ENCODE measurements at places on chromosomes 3 and 15. TPM values are rescaled to one million over a fixed set of nuclear protein-coding genes. Genes with fewer than 3 reads are reported as not detected.

Gene GOLGA6B
- not detected for total RNA-seq

Gene GLDN
- total RNA-seq: not detected

Gene IQCF5
- not detected for total RNA-seq

Gene HHATL
- total RNA-seq: not detected

Gene HIGD2B
- total RNA-seq: not detected

GRCh38 chr3:112605285-112605684 lies 35.7 kb downstream of the CCDC80 start:
- no peaks in the 10 kb centered on the region for H3K36me3 ChIP-seq
- H3K4me3 ChIP-seq: no peak overlapping the region
- DNase-seq: no peak

GRCh38 chr3:114307222-114307830 lies 13.5 kb downstream of the TIGIT start:
- peaks cover 76% of the 10 kb centered on the region for H3K4me1 ChIP-seq
- H3K4me3 ChIP-seq: peak overlapping the region; percentile 78

DNA sequence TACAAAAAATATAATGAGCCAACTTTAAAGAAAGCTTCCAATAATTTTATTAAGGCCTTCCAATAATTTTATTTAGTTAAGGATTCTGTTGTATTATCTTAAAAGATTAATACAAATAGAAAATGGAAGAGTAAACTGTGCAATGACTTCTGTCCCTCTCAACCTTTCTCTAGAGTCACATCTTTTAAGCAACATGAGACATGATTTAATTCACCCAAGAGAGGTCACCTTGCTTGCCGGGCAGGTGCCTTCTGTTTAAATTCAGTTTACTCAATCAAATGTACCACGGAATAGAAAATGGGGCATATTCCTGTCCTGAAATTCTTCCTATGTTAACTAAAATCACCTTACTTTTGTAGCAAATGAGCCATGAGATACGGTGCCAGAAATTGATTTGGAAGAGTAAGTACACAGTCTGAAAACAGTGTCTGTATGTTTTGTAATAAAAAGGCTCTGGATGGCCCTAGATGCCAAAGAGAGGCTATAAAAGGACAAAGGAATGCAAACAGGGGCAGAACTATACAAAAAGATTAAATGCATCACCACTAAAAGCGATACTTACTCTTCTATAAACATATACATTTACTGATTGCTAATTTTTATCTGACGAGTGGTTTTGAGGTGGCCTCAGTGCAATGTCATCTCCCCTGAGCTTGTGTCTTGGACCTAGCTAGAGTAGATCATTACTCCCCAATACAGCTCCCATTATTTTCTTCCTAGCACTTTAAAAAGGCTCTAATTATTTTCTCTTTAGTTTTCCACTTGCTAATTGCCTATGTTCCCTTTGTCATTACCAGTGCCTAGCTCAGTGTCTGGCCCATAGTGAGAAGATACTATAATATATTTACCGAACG lies 134.0 kb downstream of the FHIT start:
- H3K36me3 ChIP-seq: no peaks in the 10 kb centered on the region
- no peaks in the 10 kb centered on the region for H3K27me3 ChIP-seq
- no peak overlapping the region for H3K4me3 ChIP-seq
- no peaks in the 10 kb centered on the region for H3K4me1 ChIP-seq
- H3K27ac ChIP-seq: no peak overlapping the region
